Astrocyte of the spinal cord (primary cell): ENCODE measurements at places on chromosomes 2 and 18.

- no peak for DNase-seq
These were observed 54.2 kb downstream of the NCAPH start for GRCh38 chr2:96389736-96390135.

- no peak for DNase-seq
These were observed 32.1 kb upstream of the SP3 start for GRCh38 chr2:173997269-173997668.

- no peak for DNase-seq
These were observed 31.3 kb upstream of the PTPN4 start for GRCh38 chr2:119728421-119728820.

- no peak for DNase-seq
These were observed 51.9 kb downstream of the EFEMP1 start for GRCh38 chr2:55871637-55872036.

GRCh38 chr2:126627643-126628042, 28.3 kb upstream of the GYPC start:
- DNase-seq: no peak

GRCh38 chr2:206968134-206969086, 29.1 kb downstream of the CPO start:
- peak; percentile 49 for DNase-seq

DNA sequence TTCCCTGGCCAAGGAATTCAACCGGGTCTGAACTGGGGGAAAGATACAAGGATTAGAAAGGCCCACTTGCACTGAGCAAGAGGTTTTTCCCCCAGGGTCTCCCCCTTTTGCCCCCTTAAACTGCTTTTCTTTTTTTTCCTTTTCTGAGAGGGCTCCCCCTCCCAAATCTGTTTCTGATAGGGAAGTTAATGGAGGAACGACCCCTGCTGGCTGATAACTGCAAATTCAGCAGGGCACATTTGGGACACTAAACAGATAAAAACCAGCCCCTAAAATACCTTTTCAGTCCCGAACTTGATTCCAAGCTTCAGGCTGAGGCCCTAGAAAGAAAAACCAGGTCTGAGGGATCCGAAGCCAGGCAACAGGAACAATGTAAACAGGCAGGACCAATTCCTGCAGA, 1012.4 kb upstream of the CRIM1 start:
- no peak for DNase-seq

DNA sequence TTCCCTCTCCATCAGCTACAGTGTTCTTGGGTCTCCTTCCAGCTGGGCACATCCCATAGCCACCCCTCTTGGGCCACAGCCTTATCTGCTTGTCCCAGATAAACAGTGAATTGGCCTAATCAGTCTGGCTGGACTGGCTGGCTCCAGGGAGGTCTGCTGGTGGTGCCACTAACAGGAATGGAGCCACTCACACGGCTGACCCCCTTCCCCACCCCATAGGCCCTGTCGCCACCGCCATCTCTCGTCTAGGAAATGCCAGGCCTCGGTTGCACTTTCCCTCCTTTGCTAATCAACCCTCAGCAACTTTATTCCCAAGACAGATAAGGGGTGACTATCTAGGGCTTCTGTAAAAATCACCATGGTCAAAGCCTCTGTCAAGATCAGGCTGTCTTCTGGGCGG, 23.0 kb upstream of the TNP1 start:
- DNase-seq: no peak

- DNase-seq: no peak
These were observed 68.1 kb downstream of the BOD1L2 start for GRCh38 chr18:57214976-57215375.

DNA sequence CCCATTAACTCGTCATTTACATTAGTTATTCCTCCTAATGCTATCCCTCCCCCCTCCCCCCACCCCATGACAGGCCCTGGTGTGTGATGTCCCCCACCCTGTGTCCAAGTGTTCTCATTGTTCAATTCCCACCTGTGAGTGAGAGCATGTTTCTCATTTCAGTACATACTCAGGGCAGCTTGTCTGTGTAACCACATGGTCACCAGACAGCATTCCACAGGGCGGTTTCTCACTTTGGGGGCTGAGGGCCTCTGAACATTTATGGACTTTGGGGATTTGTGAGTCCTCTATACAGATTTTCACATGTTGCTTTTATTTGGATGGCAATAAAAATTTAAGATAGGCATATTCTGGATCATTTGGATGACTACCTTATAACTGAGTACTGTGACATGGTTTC, 84.0 kb downstream of the LYPD6B start:
- no peak for DNase-seq
